ENCODE measurements at places on chromosomes 3 and 15.
A peak's percentile ranks its signal among the peaks of the same experiment; 100 is the strongest.

DNA sequence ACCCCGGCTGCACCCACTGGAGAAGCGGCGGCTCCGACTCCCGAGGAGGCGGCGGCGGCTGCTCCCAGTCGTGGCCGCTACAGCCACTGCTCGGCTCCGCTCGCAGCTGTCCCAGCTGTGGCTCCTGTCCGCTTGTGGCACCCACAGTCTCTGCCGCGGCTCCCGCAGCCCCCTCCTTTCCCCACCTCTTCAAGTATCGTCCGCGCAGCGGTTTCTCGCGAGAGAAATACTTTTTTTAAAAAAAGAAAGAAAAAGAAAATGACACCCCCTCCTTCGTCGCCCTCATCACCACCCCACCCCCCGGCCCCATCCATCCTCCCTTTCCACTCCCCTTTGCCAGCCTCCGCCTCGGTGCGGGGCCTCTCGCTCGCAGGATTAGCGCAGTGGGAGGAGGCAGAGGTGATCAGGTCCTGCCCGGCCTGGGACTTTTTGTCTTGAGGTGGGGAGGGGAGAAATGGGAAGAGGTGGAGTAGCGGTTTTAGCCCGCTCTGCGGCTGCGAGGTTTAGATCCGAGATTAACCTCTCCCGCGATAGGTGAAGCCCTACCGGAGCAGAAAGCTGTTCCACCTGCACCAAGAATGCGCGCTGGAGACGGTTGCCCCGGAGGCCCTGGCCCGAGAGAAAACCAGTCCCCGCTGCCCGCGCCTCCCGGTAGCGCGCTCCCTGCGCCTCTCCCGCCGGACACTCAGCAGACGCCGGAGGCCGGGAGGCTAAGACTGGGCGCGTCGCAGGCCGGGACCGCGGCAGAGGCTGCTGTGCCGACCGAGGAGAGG is at the start of gene FBN1:
Gene FBN1, minus strand, starts transcription at position 152 of the 773 bp plus-strand sequence. CDS start 940 bp downstream, outside the sequence.
- peak; percentile 86 for DNase-seq

DNA sequence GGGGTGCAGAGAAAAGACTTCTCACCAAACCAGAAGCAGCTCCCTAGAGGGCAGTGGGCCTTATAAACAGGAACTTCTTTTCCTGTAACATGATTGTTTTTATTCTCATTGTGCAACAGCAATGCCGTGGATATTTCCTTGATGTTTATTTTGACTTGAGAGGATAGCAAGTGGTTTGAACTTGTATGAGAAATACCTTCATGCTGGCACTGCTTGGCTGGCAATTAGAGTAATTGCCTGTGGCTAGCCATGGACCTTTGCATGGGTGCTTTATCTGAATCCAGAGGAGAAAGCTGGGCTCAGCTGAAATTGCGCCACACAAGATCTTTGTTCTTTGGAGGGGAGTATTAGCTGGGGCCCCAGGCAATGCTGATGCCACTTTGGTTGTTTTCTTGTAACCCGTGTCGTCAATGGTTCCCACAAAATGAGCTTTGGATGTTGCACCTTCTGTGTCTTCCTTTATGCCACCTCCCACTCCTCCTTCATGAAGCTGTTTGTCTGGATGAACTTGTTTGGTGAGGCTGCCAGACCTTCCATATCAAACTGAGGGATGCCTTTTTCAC is 37.9 kb downstream of the CMTM8 start:
- DNase-seq: no peak

DNA sequence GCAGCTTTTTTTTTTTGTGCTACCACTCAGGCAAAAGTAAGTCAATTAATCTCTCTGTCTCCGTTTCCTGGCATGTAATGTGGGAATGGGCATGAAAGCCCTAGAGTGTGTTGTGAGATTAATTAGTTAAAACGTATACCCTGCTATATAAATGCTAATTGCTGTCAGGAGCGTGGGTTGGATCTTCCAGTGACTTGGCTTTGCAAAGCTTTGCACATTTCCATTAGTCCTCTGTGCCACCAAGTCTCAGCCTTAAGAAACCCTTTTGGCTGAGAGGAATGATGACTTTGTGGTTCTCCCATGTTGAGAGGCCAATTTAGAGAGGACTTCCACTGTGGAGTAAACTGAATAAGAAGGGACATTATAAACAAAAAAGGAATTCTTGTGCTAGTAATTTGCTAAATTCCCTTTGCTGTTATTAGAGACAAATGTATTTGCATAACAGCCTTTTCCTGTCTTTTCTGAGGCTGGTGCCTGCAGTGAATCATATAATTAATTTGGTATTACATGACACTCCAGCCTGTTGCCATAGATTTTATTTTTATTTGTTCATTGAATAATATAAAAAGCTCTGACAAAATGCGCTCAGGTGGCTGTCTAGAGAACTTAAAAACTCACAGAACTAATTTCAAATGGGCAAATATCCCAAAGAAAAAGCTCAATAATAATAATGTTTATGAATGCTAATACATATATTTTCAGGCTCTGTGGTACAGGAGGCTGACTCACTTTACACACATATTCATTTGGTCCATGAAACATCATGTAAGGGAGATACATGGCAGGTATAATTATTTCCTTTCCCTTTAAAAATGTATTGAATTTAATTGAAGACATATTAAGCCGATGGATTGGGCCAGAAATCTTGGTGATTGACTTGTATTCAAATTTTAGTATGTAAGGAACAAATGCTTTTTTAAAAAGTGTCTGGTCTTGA is 82.7 kb downstream of the IL1RAP start:
- no peak for DNase-seq

- peak; percentile 11 for DNase-seq
Observed at GRCh38 chr15:60385620-60386552, 11.9 kb downstream of the ANXA2 start.

GRCh38 chr15:89068325-89068784 is 19.9 kb upstream of the ABHD2 start:
- no peak for DNase-seq
